GM12878 (cell line): ENCODE measurements at places on chromosomes 2 and 18. TPM values are rescaled to one million over a fixed set of nuclear protein-coding genes. Genes with fewer than 3 reads are reported as not detected.

DNA sequence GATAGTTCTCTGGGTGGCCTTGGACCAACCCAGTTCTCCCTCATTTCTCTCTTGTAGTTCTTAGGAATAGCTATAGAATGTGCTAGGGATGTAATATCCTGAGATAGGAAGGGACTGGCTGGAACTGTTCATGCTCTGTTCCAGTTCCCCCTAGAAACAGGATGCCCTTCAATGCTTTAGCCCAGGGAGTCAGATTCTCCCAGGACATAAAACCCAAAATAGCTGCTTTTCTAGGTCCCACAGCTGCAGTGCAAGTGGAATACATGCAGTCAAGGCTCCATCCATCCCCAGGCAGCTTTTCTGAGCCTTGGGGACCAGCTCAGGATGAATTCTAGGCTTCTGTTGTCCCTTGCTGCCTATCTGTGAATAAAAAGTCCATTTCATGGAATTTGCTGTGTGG is 257.3 kb upstream of the CTAGE1 start:
- H3K4me1 ChIP-seq, result no peaks in the 10 kb centered on the region; the same call in 1 of the 2 replicates
- H3K27me3 ChIP-seq, result no peaks in the 10 kb centered on the region
- no peak overlapping the region for H3K4me3 ChIP-seq
- H3K27ac ChIP-seq, result no peak overlapping the region
- DNase-seq, result no peak
- H3K36me3 ChIP-seq, result no peaks in the 10 kb centered on the region

PNPT1 gene
- polyA plus RNA-seq, result 64.9 and 67.7 TPM in 2 replicates

GRCh38 chr2:186534406-186534805 is 48.3 kb downstream of the ZC3H15 start:
- no peak overlapping the region for H3K27ac ChIP-seq
- H3K36me3 ChIP-seq, result no peaks in the 10 kb centered on the region
- no peaks in the 10 kb centered on the region for H3K27me3 ChIP-seq
- no peak overlapping the region for H3K4me3 ChIP-seq
- H3K4me1 ChIP-seq, result no peaks in the 10 kb centered on the region
- DNase-seq, result no peak

LTBP1 gene
- polyA plus RNA-seq, result 0.18 and 0.19 TPM in 2 replicates

ITGA4 gene
- polyA plus RNA-seq, result 79.3 and 79.7 TPM in 2 replicates

CIDEA gene
- polyA plus RNA-seq, result not detected in 2 replicates

DNA sequence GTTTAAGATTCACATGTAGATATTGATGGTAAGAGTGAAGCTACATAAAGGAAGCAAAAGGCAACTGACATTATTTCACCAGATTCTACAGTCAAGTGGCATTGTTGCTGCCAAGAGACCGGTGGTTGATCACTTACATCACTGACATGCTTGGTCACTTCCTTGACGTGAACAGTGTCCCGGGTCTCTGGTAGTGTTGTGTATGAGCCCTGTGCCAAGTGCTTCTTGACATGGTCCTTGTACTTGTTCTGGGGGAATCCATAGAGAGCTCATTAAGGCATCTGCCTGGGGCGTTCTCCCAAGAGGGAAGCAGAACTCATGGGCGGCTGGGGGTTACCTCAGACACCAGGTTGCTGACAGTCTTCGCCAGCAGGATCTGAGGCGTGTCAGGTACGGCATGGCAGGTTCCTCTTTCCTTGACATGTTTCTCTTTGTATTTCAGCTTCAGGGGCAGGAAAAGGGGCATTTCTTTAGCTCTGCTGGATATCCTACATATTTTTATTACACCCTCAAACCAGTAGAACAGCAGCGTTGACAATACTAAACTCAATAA is 116.2 kb downstream of the RIF1 start:
- no peak overlapping the region for H3K27ac ChIP-seq
- H3K4me3 ChIP-seq, result no peak overlapping the region
- H3K27me3 ChIP-seq, result no peaks in the 10 kb centered on the region
- no peaks in the 10 kb centered on the region for H3K36me3 ChIP-seq
- no peaks in the 10 kb centered on the region for H3K4me1 ChIP-seq

DNA sequence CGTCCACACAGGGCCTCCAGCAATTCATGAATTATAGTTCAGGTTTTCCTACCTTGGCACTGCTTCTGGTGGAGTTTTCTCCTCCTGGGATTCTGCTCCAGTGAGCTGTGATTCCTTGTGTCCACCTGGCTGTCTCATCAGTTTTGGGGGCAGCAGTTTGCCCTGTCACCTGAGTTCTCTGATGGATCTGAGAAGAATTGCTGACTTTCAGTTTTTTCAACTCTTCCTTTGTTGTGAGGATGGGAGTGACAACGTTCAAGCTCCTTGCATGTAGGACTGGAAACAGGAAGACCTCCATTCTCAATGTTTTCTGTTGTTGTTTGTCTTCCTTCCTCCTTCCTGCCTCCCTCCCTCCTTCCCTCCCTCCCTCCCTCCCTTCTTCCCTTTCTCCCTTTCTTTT is 359.0 kb downstream of the TSN start:
- no peak for DNase-seq
- no peaks in the 10 kb centered on the region for H3K4me1 ChIP-seq
- H3K36me3 ChIP-seq, result no peaks in the 10 kb centered on the region

DNA sequence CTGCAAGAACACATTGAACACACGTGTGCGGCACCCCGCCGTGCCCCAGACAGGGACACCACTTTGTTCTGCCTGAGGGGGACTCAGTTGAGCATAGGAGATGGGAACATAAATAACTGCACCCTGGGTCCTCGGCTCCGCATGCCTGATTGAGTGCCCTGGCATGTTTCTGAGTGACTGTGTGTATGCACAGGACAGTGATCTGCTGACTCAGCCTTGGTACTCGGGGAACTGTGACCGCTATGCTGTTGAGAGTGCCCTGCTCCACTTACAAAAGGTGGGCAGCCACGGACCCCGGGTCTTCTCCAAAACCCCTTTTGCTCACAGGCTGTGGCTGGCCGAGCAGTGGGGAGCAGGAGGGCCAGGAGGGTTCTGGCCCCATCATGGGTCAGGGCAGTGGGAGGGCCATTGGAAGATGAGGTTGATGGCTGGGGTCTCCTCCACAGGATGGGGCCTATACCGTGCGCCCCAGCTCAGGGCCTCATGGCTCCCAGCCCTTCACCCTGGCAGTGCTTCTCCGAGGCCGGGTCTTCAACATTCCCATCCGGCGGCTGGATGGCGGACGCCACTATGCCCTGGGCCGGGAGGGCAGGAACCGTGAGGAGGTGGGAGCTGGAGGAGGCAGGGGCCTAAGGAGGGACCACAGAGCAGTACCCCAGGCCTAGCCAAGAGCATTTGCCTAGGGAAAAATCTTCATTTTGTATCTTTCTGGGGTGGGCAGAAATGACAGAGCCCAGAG is 16.9 kb downstream of the SH2D6 start:
- H3K4me1 ChIP-seq, result peaks cover 8% of the 10 kb centered on the region; the same call in 1 of the 2 replicates
- H3K4me3 ChIP-seq, result no peak overlapping the region

VWC2L gene
- polyA plus RNA-seq, result not detected in 2 replicates

DNA sequence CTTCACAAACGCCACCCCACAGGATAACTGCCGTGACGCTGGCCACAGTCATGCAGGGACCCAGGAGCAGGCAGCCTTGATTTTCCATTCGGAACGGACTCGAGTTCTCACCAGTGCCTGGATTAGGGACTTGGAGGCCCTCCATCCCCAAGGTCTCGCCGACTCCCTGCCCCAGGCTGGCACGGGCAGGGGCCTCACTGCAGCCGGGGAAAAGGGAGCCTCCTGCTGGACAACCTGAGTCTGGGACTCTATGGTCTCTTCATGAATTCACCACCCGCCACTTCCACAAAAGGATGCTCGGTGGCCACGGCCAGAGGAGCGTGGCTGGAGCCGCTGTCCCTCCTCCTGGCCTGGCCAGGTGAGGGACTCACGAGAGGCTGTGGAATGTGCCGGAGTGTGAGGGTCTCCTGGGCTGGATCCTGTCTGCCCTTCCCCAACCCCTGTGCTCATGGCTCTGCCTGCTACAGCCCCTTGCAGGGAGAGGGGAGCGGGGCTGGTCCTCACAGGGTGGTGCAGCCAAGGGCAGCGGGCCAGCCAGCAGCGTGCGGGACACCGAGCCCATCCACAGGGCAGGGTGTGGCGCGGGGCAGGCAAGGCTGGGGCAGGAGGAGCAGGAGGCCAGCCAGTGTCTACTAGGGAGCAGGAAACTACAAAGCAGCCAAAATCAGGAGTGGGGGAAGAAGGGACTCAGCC is 42.3 kb downstream of the AQP12A start:
- no peak for DNase-seq
- no peak overlapping the region for H3K27ac ChIP-seq
- H3K36me3 ChIP-seq, result no peaks in the 10 kb centered on the region
- H3K4me3 ChIP-seq, result no peak overlapping the region

GRCh38 chr2:224155371-224155770 is 116.3 kb upstream of the SERPINE2 start:
- no peaks in the 10 kb centered on the region for H3K36me3 ChIP-seq
- no peak overlapping the region for H3K27ac ChIP-seq
- DNase-seq, result no peak
- no peaks in the 10 kb centered on the region for H3K4me1 ChIP-seq

- no peaks in the 10 kb centered on the region; the same call in 1 of the 2 replicates for H3K27me3 ChIP-seq
- no peak for DNase-seq
- no peak overlapping the region for H3K27ac ChIP-seq
- H3K4me1 ChIP-seq, result no peaks in the 10 kb centered on the region
- no peaks in the 10 kb centered on the region for H3K36me3 ChIP-seq
These were observed 36.5 kb upstream of the SLC66A3 start for GRCh38 chr2:11118761-11119160.

MYO1B gene
- polyA plus RNA-seq, result 1.2 and 1.9 TPM in 2 replicates

DNA sequence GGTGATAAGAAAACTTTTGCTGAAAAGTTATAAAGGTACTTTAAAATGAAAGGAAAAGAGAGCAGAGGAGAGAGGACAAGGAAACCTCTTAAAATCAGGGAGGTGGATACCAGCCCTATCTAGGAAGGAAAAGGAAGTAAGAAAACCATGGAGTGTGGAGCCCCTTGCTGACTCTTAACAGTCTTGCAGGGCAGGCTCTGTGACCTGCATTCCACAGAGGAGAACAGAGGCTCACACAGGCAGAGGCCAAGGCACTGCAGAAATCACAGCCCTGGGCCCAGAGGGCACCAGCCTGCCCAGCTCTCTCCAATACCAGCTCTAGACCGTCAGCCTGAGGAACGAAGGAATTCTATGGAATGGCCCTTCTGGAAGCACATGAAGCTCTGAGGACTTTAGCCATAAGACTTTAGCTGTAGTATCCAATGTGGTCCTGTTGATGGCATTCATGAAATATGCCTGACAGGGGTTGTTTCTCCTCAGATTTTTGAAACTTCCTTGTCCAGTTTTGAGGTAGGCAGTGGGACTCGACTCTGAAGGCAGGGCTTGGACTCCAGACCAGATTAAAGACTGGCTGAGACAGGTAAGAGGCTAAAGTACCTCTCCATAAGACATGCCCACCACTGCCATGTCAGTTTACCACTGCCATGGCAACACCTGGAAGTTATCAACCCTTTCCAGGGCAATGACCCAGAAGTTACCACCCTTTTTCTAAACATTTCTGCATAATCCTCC is 216.3 kb downstream of the ANAPC1 start:
- H3K27ac ChIP-seq, result no peak overlapping the region
- H3K4me1 ChIP-seq, result peaks cover 9% of the 10 kb centered on the region
- 0 out of 2 replicates have a peak, but pooled peaks cover 5% of the 10 kb centered on the region for H3K27me3 ChIP-seq
- no peaks in the 10 kb centered on the region for H3K36me3 ChIP-seq
- H3K4me3 ChIP-seq, result no peak overlapping the region
- DNase-seq, result no peak

GRCh38 chr2:135980434-135981079 is 4.9 kb downstream of the DARS1 start:
- H3K27ac ChIP-seq, result peak overlapping the region; percentile 24; the same call in 1 of the 2 replicates
- H3K4me3 ChIP-seq, result peak overlapping the region; percentile 2; the same call in 1 of the 2 replicates
- peaks cover 12% of the 10 kb centered on the region for H3K4me1 ChIP-seq
- H3K36me3 ChIP-seq, result peaks cover 9% of the 10 kb centered on the region; the same call in 1 of the 2 replicates
- H3K27me3 ChIP-seq, result no peaks in the 10 kb centered on the region

- no peaks in the 10 kb centered on the region for H3K36me3 ChIP-seq
- H3K27ac ChIP-seq, result no peak overlapping the region
- H3K27me3 ChIP-seq, result no peaks in the 10 kb centered on the region
- H3K4me1 ChIP-seq, result no peaks in the 10 kb centered on the region
- H3K4me3 ChIP-seq, result no peak overlapping the region
- DNase-seq, result no peak
These were observed 123.9 kb downstream of the PLEKHM3 start for GRCh38 chr2:207901401-207901800.

- peaks cover 17% of the 10 kb centered on the region for H3K4me1 ChIP-seq
- no peak overlapping the region for H3K27ac ChIP-seq
- no peaks in the 10 kb centered on the region for H3K36me3 ChIP-seq
- no peak for DNase-seq
- no peak overlapping the region for H3K4me3 ChIP-seq
- H3K27me3 ChIP-seq, result no peaks in the 10 kb centered on the region
These were observed 41.1 kb upstream of the REG3G start for GRCh38 chr2:78984386-78984785.

GRCh38 chr2:173955004-173955403 is 10.2 kb downstream of the SP3 start:
- no peak overlapping the region for H3K27ac ChIP-seq
- no peak for DNase-seq
- H3K27me3 ChIP-seq, result no peaks in the 10 kb centered on the region
- H3K36me3 ChIP-seq, result peaks cover 7% of the 10 kb centered on the region
- 0 out of 2 replicates have a peak, but pooled peaks cover 3% of the 10 kb centered on the region for H3K4me1 ChIP-seq

DNA sequence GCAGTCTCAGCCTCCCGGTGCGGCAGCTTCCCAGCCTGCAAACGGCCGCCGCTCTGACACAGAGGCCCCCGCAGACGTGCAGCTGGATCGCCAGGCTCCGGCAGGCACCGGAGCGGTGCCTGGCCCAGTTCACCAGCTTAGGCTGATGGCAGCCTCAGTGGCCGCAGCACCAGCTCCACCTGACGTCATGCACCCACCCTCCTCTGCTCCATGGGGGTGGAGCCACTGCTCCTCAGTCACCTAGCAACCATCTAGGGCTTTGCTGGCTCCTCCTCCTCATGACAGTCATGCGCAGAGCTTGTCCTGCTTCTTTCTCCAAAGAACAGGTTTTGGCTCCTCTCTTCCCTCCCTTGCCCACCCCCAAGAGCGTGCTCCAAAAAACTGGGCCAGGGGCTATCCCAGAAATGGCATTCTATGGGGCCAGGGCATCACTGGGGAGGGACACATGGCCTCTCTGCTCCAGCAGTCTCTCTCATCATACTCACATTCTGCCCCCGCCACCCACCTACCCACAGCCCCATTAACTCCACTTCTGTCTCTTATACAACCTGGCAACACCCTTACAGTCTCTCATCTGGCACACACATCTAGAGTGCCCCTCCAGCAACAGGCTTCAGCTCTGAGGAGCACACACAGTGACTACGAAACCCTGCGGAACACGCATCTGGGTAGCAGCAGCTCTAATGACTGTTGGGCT is 5.5 kb downstream of the DCTN1 start:
- H3K27ac ChIP-seq, result no peak overlapping the region
- no peak overlapping the region for H3K4me3 ChIP-seq
- H3K36me3 ChIP-seq, result peaks cover 18% of the 10 kb centered on the region
- H3K27me3 ChIP-seq, result no peaks in the 10 kb centered on the region
